ENCODE measurements at places on chromosomes 5 and 9. TPM values are rescaled to one million over a fixed set of nuclear protein-coding genes. Genes with fewer than 3 reads are reported as not detected.

DNA sequence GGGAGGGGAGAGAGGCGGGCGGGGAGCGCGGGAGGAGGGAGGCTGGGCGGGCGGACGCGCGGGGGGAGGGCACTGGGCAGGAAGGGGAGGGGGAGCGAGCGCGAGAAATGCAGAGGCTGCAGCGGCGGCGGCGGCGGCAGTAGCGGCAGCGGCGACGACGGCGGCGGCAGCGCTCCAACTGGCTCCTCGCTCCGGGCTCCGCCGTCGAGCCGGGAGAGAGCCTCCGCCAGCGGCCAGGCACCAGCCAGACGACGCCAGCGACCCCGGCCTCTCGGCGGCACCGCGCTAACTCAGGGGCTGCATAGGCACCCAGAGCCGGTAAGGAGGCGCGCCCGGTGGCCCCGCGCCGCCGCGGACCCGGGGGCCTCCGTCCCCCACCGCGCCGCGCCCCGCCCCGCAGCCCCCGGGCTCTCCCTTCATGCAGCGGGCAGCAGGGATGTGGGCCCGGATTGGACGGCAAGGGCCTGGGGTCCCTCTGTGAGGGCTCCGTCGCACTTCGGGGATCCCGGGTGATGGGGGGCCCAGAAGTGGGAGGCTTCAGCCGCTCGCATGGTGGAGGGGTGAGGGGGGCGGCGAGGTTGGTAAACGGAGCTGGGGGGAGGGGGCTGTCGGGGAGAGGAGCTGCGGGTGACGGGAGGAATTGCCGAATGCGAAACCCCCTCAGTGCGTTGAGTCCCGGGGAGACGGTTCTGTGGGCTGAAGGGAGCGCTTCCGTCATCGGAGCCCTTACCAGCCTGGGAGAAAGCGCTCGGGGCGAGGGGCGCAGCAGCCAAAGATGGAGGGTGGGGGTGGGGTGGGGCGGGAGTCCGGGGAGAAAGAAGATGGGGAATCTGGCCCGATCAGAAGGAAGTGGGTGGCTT lies at the start of gene BASP1:
TSS of gene BASP1 (plus strand) at position 139 of the 860 bp plus-strand sequence. CDS start 57,586 bp downstream, outside the sequence.
- peak within 1 kb of the TSS; percentile 94 for H3K4me3 ChIP-seq
- DNase-seq: peak; percentile 42
- no peaks in the 10 kb centered on the region for H3K27me3 ChIP-seq
- peaks cover 3% of the 10 kb centered on the region for H3K4me1 ChIP-seq
- H3K36me3 ChIP-seq: no peaks in the 10 kb centered on the region

DNA sequence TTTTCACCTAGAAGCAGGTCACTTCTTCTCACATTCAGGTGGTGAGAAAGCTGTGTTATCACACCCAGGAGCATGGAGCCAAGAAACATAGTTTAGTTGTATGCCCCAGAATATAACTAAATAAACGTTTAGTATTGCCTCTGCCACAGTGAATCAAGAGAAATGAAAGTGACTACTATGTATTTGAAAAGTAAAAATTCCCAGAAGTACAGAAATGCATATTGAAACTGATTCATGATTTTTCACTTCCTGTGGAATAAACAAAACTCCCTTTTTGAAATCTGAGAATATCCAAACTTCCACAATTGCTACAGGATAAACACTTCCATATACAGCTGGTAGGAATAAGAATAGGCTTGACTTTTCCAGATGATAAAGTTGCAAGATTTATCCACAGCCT lies 15.3 kb upstream of the NINJ1 start:
- no peak overlapping the region for H3K27ac ChIP-seq
- H3K4me1 ChIP-seq: peaks cover 5% of the 10 kb centered on the region
- no peaks in the 10 kb centered on the region for H3K36me3 ChIP-seq
- no peak for DNase-seq
- no peak overlapping the region for H3K4me3 ChIP-seq

DNA sequence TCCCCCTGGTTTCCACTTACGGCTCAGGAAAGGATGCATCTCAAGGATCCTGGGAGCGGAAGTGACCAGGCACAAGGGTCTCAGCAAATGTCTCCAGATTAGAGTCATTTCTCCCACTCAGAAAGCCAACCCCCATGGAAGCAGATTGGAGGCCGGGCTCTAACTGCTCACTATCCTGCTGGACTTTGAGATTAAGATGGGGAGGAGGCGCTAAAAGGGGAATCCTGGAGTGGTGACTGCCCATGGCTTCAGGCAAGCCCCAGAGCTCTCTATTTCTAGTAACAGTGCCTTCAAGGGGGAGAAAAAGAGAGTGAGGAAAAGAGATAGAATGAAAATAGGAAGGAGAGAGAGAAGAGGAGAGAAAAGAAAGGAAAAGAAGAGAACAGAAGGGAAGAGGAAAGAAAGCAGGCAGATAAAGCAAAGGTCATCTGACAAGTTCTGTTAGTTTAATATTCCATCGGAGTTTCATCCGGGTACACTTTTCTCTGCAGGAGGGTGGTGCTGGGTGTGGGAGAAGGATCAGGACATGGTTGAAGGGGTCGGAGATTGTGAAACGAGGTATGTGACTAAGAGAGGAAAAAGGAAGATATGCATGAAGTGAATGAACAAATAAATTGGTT lies at the start of gene AGXT2:
TSS of gene AGXT2 (minus strand) at position 165 of the 620 bp plus-strand sequence. CDS start at position 108, 57 bp downstream.
- no peaks in the 10 kb centered on the region for H3K36me3 ChIP-seq
- H3K4me3 ChIP-seq: no peak within 1 kb of the TSS
- H3K27ac ChIP-seq: no peak within 1 kb of the TSS
- DNase-seq: no peak
- H3K27me3 ChIP-seq: no peaks in the 10 kb centered on the region

DNA sequence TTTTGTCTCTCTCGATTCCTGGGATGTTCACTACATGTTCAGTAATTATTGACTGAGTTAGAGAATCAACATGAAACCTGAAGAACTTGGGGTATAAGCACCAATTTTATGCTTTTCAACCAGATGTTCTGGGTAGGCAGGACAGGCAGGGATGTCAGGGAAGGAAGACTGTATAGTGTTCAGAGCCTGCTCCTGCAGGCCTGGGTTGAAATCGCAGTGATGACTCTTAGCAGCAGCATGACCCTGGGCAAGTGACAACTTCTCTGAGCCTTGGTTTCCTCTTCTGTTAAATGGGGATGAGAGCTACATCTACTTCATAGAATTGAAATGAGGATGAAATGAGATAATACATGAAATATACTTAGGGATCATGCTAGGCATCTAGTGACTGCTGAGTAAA lies 29.7 kb upstream of the PANK3 start:
- H3K4me1 ChIP-seq: no peaks in the 10 kb centered on the region
- DNase-seq: no peak
- H3K27ac ChIP-seq: no peak overlapping the region
- H3K27me3 ChIP-seq: no peaks in the 10 kb centered on the region
- H3K36me3 ChIP-seq: no peaks in the 10 kb centered on the region

- peaks cover 4% of the 10 kb centered on the region for H3K4me1 ChIP-seq
- no peaks in the 10 kb centered on the region for H3K36me3 ChIP-seq
- no peak for DNase-seq
- H3K27ac ChIP-seq: no peak overlapping the region
These were observed 61.0 kb downstream of the ARL15 start for GRCh38 chr5:54249210-54250028.

DNA sequence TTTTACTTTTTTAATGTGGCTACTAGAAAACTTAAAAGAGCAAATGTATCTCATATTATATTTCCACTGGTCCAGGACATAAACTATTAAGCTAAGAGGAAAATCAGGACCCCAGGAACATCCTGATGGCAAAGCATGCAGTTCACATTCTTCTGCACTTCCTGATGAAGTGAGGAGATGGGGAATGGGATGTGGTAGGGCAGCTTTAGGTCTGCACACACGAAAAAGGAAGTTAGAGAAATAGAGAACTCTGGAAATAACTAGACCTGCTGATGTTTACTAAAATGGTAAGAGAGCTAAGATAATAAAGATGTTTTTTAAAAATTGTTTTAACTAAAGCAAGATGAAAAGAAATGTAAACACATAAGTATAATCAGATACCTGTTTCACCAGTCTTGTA lies 39.7 kb upstream of the NIPBL start:
- no peaks in the 10 kb centered on the region for H3K4me1 ChIP-seq
- H3K27ac ChIP-seq: no peak overlapping the region
- H3K27me3 ChIP-seq: no peaks in the 10 kb centered on the region

DNA sequence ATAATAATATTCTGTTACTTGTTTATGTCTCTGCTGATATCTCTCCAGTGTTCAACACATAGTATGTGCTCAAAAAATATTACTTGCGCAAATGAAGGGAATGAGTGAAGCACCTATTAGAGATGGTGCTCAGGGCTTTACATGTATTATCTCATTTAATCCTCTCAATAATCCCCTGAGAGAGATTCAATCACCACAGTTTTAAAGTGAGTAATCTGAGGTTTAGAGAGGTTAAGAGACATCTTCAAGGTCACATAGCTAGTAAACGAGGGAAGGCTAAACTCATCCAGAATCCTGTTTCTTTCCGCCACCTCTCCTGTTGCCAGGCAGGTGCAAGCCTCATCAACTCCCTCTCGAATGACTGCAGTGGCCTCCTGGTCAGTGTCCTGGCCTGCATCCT lies 82.0 kb downstream of the UGCG start:
- no peaks in the 10 kb centered on the region for H3K36me3 ChIP-seq
- H3K27me3 ChIP-seq: no peaks in the 10 kb centered on the region
- no peak overlapping the region for H3K4me3 ChIP-seq

DNA sequence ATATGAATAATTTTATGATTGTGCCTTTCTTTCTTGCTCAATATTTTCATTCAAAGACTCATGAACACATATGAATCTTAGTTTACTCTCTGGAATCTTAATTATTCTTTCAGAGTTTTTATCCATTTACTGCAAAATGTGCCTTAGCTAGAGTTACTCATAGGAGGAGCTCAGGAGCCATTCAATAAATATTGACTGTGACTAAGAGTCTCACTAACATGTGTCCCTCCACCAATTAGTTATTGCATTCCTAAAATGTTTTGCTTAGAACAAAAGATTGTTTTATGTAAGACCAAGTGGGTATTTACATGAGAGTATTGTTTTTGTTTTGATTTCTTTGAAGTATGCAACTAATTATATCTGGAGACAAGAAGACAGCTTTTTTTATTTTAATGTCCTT lies 218.4 kb upstream of the MAST4 start:
- no peak overlapping the region for H3K4me3 ChIP-seq
- H3K4me1 ChIP-seq: no peaks in the 10 kb centered on the region
- H3K27ac ChIP-seq: no peak overlapping the region
- H3K27me3 ChIP-seq: no peaks in the 10 kb centered on the region

DNA sequence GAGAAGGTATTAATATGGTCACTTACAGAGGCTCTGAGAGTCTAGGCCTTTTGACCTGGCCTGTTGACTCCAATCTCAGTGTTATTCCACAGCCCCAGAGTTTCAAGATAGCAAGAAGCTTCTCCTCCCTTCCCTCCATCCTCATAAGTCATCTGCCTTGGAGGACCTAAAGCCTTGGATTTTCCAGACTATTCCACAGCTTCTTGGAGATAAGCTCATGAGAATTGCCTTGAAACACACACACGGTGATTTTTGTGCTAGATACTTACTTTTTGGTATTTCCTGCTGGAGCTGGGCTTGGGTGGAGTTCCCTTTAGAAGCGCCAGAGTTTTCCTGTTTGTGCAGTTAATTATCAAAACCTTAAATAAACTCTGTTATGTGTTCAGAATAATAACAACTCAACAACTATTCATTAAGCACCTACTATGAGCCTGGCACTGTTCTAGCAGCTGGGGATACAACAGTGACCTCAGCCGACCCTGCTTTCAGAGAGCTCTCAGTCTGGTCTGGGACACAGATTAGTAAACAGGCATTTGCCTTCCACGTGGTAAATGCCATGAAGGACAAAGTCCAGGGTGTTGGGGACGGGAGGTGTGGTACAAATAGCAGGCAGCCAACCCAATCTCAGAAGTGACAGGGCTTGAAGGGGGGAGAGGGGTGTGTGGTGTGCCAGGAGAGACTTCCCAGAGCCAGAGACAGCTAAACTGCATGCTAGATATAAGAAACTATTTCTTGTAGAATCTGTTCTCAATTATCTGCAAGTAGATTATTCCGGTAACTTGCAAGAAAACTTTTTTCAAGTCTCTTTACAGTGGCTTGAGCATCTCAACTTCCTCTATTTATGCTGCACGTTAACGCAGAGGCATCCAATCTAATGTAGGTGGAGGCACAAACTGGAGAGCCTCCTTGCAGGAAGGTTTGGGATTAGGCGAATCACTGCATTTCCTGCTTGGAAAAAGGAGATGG lies 55.9 kb upstream of the KLF9 start:
- H3K27me3 ChIP-seq: no peaks in the 10 kb centered on the region
- DNase-seq: no peak
- peak overlapping the region; percentile 35 for H3K27ac ChIP-seq
- no peaks in the 10 kb centered on the region for H3K36me3 ChIP-seq
- H3K4me1 ChIP-seq: peaks cover 9% of the 10 kb centered on the region
- H3K4me3 ChIP-seq: no peak overlapping the region

DNA sequence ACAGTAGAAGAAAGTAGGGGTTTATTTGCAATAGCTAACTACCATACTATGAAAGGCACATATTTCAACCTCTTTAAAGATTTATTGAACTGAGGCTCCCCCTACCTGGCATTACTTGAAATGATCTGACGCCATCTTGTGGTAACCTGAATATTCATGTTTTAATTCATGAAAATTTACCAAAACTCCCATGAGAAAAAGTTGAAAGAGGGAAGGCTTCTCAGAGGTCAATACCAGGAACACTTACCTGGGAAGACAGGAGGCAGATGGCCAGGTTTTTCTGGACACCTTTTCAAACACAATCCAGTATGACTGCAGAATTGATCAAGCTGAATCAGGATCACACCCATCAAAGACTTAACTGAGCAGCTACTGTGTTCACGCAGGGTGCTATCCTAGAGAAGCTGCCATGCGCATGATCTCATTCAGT lies 9.4 kb downstream of the PRELID2 start:
- no peak overlapping the region for H3K4me3 ChIP-seq
- peaks cover 21% of the 10 kb centered on the region for H3K4me1 ChIP-seq
- no peaks in the 10 kb centered on the region for H3K36me3 ChIP-seq

DNA sequence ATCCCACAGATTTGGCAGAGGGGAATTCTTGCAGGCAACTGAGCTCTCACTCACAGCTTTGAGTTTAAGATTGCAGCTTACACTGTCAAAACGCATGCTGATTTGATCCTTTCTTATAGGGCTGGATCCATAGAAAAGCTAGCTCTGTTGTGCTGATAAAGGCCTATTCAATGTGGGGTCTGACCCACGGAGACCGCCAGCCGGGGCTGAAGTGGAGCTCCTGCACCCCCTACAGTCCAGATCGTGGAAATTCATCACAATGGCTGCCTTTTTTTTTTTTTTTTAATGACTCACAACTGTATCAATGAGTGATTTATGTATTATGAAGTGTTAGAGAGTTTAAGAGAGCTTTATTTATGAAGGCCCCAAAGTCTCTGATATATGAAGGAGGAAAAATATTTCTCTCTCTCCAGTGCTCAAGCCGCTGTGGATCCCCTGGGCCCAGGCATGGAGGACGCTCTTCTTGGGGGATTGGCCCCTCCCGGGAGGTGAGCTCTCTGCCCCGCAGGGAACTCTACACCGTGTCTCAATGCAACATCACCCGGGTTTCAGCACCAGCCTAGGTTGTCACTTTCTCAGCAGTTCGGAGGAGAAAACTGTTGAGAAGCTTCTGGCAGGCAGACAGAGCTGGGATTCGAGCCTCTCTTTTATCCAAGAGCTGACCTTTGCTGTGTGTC lies 700.2 kb downstream of the IRX1 start:
- no peaks in the 10 kb centered on the region for H3K4me1 ChIP-seq
- H3K4me3 ChIP-seq: no peak overlapping the region

SLC36A3 gene
- total RNA-seq: not detected

GPR151 gene
- not detected for total RNA-seq

PCDHGA7 gene
- 12.2 TPM for total RNA-seq

ODF2 gene
- 36.5 TPM for total RNA-seq

ZNF484 gene
- 24.5 TPM for total RNA-seq

CDKN2B-AS1 gene
- not detected for total RNA-seq

HEMGN gene
- total RNA-seq: not detected

SLC2A6 gene
- 8.8 TPM for total RNA-seq

Measured in thoracic aorta (tissue), 2 donors.